ENCODE measurements at places on chromosomes 11 and 22.

GRCh38 chr22:31344578-31345330 lies 1.4 kb downstream of the PATZ1 start:
- no peak for DNase-seq

DNA sequence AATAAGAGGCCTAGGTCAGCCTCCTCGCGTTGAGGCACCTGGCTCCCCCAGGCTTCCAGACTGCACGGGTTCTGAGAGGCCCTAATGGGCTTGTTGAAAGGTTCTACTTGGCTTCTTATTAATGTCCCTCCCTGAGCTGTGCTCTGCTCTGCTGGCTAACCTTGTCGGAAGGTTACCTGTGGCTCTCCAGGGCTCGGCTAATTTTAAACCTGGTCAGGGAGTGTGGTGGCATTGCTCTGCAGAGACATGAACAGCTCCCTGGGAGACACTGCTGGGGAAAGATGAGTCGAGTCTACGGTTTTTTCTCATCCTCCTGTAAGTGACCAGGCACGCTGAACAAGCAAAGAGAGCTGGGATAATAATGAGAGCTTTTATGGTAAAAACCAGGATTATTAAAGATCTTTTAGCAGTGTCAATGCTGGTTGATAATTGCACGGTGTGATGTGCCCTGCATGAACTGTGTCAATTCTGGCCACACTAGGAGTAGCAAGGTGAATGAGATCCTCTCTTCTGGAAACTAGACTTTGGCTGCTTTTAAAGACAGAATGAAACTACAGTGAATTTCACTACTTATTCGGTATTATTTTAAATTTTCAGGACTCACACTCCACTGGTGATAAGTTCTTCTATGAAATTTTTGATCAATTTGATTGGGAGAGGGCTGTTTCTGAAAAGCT lies 70.7 kb downstream of the TEAD1 start:
- peak; percentile 29 for DNase-seq

DNA sequence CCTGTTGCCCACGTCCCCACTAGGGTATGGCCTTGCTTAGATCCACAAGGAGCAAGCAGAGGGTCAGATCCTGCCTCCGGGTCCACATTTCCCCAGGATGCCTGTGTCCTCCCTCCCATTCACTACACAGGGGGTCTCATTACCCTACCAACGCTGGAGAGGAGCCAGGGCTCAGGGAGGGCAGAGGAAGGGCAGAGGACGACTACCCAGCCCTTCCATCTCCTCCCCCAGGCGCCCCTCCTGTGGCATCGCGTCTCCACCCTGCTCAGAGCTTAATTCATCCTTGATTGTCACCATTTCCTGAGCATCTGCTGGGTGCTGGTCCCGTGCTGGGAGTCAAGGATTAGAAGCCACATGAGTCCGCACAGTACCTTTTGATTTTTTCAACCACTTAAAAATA lies 5.0 kb downstream of the NFAM1 start:
- DNase-seq: no peak

DNA sequence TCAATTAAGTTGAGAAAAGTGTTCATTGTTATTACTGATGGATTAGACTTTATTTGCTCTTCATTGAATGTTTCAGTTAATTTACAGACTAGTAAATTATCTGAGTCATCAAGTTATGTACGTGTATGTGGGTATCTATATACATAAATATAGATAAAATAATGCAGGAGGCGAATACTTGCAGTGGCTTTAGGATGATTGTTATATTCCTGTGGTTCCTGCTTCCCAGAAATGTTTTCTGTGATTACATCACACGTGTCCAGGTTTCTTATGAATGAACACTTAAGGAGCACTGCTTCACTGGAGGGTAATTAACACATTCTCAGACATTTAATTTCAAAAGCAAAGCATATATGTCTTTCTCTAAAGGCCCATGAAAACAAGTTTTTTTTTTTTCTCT lies 28.4 kb downstream of the YAP1 start:
- DNase-seq: no peak

GRCh38 chr11:60206616-60207015 lies 23.7 kb upstream of the MS4A6A start:
- DNase-seq: no peak

GRCh38 chr22:35631597-35631996 lies 14.5 kb upstream of the MB start:
- no peak for DNase-seq

- no peak for DNase-seq
These were observed 79.7 kb downstream of the LARGE2 start for GRCh38 chr11:46002189-46002588.

Measured in NCI-H1092 (cell line).